ENCODE measurements at places on chromosomes 3 and 15.

- no peak for DNase-seq
Measured at GRCh38 chr3:194376241-194376560, 6.7 kb upstream of the LRRC15 start.

DNA sequence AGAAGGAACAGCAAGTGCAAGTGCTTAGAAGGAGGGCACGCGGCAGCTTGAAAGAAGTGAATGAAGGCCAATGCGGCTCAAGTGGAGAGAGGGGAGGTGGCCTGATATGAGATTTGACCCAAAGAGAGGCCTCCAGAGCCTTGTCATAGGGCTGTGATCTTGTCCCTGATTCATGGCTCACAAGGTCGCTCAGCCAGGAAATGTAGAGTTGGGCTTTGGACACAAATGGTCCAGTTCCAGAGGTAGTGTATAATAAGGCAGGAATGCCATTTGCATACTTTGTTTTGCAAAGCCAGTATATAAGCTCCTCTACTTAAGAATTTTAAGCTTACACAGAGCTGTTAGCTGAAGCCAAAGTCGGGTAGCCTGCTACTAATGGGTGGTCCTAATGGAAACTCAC is 33.7 kb downstream of the HGD start:
- no peak for DNase-seq

GRCh38 chr3:8963137-8963853 is at the start of gene RAD18:
Gene RAD18 (minus strand): TSS chr3:8963472. CDS start chr3:8963385, 87 bp downstream.
- peak; percentile 38 for DNase-seq

DNA sequence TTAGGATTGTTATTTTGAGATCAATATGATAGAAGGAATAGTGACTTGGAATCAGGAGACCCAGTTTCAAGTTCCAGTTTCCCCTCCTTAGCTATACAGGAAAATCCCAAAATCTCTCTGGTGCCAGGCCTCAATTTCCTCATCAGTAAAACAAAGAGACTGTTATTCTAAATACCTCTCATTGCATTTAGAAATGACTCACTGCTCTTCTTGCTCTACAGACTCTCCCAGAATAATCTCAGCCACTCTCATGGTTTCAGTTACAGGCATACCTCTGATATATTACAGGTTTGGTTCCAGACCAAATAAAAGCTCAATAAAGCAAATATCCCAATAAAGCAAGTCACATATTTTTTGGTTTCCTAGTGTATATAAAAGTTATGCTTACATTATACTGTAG is 28.3 kb downstream of the IMPG2 start:
- DNase-seq, result no peak

- DNase-seq, result no peak
Measured at GRCh38 chr3:150603980-150604319, 829 bp downstream of the SELENOT start.

- no peak for DNase-seq
Measured at GRCh38 chr3:153901152-153901551, 220.0 kb upstream of the ARHGEF26 start.

- no peak for DNase-seq
Measured at GRCh38 chr3:49788056-49788455, 1.7 kb upstream of the IP6K1 start.

GRCh38 chr3:104279617-104280016 is 1087.1 kb upstream of the ALCAM start:
- DNase-seq, result no peak

DNA sequence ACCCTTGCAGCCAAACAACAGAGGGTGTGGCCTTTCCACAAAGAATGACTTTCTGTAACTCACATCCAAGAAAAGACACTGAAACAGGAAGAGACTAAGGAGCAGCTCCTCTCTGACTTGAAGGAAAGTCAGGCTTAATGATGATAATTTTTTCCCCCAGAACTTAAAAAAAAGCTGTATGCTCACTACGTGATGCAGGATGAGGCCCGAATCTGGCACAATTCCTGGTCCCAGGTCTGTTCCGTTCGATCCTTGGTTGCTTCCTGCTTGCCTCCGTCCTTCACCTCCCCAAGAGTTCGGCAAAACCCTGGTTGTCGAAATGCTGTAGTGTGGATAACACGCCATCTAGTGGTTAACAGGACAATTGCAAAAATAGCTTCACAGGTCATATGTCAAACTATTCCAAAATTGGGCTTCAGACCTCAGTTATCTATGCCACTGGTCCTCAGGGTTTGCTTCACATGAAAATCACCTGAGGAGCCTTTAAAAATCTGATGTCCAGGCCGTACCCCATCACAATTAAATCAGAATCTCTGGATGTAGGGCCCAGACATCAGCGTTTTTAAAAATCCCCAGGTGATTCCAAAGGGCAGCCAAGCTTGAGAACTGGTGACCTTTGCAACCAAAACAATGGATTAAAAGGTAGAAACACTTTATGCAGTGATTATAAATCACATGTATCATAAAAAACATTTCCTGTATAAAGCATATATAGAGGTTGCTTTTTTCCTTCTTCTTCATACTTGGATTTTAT is 28.1 kb upstream of the SYNM start:
- no peak for DNase-seq

GRCh38 chr15:58453931-58454793 is 22.4 kb downstream of the LIPC start:
- no peak for DNase-seq

DNA sequence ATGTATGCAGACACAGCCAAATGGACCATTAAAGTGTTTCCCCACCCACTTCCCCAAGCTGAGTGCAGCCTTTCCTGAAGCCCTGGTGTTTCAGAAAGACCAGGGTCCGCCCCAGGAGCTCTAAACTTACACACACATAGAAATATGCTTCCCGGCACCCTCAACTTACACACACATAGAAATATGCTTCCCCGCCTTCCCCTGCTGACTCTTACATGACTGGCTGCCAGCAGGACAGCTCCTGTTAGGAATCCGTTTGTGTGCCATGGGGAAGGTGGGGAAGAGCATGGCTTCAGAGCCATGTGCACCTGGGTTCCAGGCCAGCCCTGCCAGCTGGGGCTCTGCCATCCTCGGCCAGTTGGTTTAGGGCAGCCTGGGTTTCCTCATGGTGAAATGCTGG is 3.6 kb downstream of the CLEC3B start:
- DNase-seq, result no peak

DNA sequence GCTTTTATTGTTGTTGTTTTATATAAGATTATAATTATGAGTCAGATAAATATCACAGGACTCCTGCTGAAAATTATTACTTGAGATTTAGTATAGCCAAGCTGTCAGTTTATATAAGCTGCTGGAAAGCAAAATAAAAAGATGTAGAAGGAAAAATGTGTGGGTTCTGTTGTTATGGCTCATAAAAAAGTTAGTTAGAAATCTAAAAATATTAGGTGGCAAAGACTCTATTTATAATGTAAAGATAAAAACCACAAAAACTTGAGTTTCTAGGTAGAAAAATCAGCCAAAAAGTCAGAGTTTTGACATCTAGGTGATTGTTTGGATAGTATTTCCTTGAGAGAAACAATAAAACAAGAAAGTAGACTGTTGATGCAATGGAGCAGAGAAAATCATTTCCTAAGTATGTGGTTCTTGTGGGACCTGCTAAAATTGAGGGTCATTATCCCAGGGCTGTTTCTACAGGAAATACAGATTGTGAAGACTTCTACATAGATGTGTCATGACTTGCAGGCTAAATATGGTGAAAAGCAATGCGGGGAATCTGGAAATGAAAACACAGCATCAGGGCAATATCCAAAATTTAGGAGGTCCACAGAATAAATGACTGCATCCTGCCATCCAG is 1109.6 kb upstream of the CADM2 start:
- DNase-seq, result no peak

GRCh38 chr3:106249159-106249558 is 380.3 kb upstream of the CBLB start:
- DNase-seq, result no peak

DNA sequence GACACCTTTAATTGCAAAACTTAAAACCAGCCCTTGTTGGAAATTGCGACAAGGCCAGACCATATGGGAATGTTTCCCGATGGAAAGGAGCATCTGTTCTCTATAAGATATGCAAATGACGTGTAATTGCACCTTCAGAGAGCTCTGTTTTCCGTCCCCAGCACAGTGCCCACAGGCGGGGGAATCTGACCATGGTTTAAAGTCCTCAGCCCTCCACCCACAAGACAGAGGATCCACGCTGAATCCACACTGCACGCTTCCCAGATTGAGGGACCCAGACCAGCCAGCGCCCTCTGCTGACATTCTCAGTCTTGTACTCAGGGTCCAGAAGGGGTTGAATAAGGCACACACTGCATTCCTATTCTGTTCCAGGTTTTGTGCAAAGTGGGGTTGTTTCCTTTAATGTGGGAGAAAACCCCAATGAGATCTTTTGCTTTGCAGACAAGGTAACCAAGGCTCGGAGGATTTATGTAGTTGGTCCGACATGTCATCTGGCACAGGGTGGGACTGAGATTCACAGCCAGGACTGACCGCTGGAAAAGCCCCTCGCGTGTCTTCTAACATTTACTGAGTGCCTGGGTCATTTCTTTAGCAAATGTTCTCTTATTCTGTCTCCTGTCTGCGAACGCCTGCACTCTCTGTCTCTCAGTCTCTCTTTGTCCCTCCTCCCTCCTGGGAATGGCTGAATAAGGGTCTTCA is 36.8 kb upstream of the KLHL25 start:
- no peak for DNase-seq

DNA sequence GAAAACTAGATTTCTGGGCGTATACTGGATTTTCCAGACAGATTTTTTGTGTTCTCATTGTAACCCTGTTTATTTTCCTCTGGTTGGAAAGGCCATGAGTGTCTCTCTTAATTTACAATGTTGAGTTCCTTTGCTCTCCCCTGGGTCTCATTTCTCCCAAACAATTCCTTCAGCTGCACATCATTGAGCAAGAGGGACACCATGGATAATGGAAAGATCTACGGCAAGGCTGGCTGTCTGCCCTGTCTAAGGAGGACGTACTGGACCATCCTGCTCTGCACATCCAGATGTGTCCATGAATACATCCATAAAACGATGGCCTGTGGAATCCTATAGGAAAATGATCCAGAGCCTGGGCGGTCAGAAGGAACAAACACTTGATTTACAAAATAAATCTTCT is 258.1 kb upstream of the MCTP2 start:
- DNase-seq, result no peak

- DNase-seq, result no peak
Measured at GRCh38 chr15:87686339-87686738, 570.2 kb downstream of the NTRK3 start.

DNA sequence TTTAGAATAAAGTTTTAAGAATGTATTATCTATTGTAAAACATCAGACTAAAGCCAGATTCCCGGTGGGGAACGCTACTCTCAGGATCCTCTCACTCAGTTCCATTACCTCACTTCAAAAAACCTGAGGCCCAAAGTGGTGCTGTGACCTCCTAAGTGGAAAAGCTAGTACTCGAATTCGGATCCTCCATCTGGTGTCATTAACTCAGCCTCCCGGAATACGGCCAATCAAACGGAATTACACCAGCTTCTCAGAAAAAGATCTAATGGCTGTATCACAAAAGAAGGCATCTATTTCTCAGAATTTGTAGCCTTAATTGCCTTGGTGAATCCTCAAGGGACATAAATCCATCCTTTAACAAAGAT is 627 bp downstream of the ACAD11 start:
- no peak for DNase-seq

GRCh38 chr3:163362151-163362550 is 1716.1 kb downstream of the SI start:
- no peak for DNase-seq

DNA sequence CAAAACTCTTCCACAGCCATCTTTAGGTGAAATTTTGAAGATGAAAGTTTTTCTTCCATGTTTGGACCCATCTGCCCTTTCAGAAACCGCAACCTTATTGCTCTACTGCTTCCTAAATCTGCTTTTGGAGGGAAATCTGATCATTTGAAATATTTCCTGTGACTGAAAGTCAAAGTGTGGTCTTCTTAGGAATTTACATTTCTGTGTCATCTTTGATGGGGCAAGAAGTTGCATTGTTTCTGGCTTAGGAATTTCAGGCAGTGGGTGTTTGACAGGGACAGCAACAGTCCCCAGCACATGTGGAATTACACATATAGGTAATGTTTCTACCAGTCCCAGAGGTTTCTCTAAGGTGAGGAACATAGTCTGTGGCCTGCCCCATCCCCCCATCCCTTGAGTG is 5.3 kb upstream of the TYRO3 start:
- DNase-seq, result no peak

DNA sequence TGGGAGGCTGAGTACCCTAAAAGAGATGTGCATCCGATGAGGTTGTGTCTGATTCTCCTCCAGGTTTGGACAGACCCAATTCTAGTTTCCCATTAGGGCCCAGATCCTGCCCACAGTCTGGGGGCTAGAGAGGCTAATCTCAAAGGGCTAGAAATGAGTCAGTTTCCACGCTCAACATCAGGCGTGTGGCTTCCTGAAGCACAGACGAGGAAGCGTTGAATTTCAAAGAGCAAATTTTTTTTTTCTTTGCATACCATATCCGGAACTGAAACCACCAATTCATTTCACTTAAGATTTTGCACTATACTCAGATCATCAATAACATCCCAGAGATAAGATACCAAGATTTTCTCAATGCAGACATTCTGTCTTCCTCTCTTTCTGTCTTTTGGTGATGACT is 173.8 kb upstream of the BCL6 start:
- DNase-seq, result no peak

- DNase-seq, result no peak
Measured at GRCh38 chr3:43998370-43998835, 243.3 kb upstream of the TOPAZ1 start.

- no peak for DNase-seq
Measured at GRCh38 chr15:75131269-75131643, 70.4 kb upstream of the C15orf39 start.

DNA sequence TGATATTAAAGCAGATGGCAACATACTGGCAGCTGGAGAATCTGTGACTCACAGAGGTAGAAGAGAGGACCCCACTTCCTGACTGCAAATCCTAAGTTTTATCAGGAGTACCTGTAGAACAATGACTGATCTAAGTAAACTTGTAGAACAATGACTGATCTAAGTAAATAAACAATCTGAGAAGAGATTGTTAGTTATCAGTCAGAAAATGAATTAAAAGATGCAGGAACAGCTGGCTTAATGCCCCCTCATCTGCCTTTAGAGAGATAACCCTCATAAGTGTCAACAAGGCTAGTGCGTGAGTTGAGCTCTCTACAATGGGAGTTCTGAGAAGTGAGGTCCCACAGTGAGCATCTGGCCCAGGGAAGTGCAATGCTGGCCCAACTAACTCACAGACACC is 14.6 kb downstream of the ACAD11 start:
- no peak for DNase-seq

- DNase-seq, result no peak
Measured at GRCh38 chr3:62193586-62194345, 179.6 kb downstream of the FEZF2 start.

- DNase-seq, result no peak
Measured at GRCh38 chr3:83011481-83011880, 1250.0 kb upstream of the GBE1 start.

- DNase-seq, result no peak
Measured at GRCh38 chr3:177460047-177460446, 262.8 kb upstream of the TBL1XR1 start.

All from cortex of kidney (tissue), 1 donor.